ENCODE measurements at places on chromosomes 13 and 19.

DNA sequence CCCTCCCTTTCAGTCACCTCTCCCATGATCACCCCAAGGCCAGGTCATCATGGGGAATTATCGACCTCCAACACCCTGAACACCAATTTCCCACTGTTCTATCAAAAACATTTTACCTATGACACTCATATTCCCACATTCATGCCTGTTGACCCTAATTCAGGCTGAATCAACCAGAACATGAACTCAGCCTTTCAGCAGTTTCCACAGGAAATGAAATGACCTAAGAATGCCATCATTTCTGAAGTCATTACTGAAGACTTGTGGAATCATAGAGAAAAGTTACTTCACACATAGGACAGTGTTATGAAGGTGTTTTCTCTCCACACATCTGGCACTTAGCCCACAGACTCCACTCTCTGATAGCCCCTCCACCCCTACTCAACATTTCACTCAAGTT, 29.9 kb upstream of the FAM124A start:
- DNase-seq, result no peak

- no peak for DNase-seq
These were observed 535.1 kb upstream of the SLITRK1 start for GRCh38 chr13:84417416-84417815.

DNA sequence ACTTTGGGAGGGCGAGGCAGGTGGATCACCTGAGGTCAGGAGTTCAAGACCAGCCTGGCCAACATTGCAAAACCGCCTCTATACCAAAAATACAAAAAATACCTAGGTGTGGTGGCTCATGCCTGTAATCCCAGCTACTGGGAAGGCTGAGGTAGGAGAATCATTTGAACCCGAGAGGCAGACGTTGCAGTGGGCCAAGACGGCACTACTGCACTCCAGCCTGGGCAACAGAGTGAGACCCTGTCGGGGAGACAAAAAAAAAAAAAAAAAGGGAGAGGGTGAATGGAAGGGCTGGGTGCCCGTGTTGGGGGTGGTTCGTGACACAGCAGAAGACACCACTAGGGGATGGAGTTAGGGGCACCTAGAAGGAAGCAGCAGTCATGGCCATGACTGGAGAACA, 10.8 kb downstream of the CFD start:
- no peak for DNase-seq

- no peak for DNase-seq
These were observed 1.5 kb downstream of the FAM124A start for GRCh38 chr13:51223560-51224270.

DNA sequence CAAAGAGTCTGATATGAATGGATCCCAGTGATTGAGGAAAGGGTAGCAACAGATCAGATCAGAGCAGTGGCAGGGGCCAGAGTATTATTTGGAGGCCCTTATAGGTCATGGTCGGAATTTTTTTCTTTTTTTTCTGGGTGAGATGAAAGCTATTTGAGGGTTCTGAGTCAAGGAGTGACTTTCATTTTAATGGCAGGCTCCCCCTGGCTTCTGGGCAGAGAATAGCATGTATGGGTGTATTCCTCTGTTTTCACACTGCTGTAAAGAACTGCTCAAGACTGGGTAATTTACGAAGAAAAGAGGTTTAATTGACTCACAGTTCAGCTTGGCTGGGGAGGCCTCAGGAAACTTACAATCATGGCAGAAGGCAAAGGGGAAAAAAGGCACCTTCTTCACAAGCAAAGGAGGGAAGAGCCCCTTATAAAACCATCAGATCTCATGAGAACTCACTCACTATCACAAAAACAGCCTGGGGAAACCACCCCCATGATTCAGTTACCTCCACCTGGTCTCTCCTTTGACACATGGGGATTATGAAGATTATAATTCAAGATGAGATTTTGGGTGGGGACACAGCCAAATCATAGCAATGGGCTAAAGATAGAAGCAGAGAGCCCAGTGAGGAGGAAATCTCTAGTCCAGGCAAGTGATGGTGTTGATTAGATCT, 3.0 kb upstream of the SLC6A16 start:
- no peak for DNase-seq

GRCh38 chr19:17091758-17092333, 16.3 kb downstream of the MYO9B start:
- DNase-seq, result no peak

DNA sequence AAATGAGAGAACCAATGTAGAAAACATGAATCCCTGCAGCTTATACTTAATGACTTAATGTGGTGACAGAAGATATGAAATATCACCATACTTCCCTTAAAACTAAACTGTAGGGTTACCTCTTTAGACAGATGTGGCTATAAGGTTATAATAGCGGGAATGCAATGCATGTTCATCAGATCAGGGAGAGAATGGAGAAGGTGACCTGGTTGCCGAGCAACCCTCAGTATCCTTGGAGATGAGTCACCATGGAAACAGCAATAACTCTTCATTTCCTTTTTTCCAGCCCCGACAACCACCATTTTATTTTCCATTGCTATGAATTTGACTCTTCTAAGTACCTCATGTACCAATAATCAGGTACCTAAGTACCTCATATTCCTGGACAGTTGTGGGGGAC, 28.0 kb upstream of the ZNF835 start:
- no peak for DNase-seq

DNA sequence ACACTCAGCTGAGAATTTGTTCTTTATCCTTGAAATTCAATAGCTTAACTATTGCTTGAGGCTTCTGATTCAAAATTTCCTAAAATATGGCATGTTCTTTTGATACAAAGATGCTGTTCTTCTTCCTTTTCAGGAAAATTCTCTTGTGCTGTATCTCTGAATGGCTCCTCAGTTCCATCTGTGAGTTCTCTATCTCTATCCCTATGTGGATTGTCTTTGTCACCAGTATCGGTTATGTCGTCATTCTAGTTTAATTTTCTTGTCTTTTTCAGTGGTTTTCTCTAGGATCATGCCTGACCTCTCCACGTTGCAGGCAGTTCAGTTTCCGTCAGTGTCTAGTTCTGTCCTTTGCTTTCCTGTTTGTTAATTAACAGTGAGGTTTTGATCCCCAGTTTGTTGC, 104.6 kb upstream of the GJB6 start:
- DNase-seq, result no peak

DNA sequence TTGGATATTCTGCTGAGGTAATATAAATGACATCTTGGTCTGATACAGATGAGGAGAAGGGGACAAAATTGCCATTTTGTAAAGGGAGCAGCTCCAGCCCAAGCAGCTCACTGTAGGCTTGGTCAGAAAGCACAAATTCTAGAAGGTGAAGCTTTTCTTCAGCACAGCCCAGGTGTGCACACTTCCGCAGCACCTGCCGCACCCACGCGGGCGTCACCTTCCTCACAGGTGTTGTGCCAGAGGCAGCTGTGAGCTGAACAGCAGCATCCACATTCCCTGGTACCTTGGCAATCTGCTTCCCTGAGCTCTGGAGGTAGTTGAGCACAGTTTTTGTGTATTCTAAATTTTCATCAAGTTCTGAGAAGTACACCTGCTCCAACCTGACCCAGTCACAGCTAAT, 79.0 kb downstream of the SACS start:
- DNase-seq, result no peak

DNA sequence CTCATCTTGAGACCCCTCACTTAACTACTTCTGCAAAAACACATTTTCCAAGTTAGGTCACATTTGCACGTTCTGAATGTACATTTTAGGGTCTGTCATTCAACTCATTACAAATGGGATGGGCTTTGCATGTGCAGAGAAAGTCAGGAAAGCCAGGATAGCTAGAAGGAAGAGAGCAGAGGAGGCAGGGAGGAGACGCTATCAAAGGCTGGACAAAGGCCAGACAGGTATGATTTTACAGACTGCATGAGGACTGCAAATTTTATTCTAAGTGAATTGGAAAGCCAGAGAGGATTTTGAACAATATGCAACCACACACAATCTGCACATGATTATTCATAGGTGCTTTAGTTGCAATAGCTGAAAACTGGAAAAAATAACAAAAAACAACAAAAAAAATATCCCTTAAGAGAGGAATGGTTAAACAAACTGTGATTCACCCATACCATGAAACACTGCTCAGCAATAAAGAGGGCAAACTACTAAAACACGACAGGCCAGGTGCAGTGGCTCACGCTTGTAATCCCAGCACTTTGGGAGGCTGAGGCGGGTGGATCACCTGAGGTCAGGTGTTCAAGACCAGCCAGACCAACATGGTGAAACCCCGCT, 21.1 kb downstream of the SYDE1 start:
- no peak for DNase-seq

GRCh38 chr19:6833166-6833790, 54.1 kb upstream of the ADGRE1 start:
- DNase-seq, result no peak

- no peak for DNase-seq
These were observed 118.9 kb upstream of the UBL3 start for GRCh38 chr13:29969286-29969685.

DNA sequence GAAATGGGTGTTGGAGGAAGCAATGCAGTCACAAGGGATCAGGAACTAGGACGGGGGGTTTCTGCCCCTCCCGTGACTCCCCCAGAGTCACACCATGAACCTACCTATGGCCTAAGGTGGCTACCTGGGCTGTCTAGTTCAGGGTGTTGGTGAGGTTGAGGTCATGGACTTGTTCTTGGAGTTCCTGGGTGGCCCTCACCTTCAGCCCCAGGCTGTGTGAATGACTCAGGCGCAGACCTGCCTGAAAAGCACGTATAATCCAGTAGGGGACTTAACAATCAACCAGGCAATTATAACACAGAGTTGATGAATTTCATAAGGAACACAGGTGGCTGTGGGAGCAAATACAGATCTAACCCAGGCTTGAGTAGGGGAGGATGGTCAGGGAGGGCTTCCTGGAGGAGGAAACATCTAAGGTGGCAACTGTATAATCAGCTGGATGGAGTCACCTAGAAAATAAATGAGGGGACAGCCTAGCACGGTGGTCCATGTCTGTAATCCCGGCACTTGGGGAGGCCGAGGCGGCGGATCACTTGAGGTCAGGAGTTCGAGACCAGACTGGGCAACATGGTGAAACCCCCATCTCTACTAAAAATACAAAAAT, 25.6 kb upstream of the ADGRE1 start:
- no peak for DNase-seq

DNA sequence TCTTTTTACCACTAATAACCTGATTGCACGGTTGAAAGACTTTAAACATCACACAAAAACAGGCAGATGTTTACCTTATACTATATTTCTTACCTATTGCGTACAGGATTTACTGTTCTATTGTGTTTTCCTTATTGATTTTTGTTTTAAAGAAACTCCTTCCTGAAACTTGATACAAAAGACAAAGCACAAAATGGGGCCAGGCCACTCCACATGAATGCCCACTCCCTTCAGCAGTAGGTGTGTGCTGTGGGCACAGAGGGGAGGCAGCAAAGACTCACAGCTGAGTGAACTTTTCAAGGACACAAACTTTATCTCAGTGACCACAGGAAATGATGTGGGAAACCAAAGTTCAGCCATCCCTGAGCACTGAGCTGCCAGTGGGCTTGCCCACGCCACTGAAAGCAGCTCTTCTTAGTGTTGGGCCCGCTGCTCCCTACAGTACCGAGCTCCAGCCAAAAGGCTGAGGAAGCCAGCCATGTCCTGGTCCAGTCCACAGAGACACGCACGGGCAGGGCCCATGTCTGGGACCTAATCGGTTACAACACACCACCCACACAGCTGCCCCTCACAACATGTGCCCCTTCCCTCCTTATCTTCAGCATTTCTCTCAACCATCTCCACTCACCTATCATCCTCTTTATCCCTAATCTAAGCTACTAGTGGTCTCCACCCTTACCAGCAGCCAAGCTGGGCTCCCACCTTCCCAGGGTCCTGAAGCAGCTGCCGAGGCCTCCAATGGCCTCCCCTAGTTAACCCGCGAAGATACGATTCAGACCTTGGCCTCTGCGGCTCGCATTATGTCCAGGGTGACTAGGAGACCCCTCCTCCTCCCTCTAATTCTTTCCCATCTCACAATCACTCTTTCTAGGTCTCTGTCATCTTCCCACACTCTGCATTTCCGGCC, 39.5 kb downstream of the ATP7B start:
- DNase-seq, result no peak

DNA sequence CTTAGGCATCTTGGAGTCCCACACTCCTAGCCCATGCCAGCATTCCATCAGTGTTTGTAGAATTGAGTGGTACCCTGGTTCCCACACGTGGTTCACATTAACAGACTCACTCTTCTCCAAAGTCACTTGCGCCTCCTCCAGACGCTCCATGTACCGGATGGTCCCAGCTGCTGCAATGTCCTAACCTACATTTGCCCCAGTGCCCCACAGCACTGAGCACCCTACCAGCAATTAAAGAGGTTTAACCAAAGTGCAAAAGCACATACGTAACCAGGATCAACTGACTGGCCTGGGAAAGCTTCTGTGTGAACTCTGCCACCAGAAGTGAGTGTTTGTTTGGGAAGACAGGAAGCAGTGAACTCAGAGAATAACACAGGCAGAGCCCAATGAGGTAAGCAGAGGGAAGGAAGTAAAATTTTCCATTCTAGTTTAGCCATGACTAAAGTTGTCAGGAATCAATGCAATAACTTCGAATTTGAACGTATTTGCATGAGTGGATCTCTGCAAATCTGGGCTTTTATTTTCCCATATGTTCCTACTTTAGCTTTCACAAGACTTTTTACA, 7.3 kb upstream of the MEDAG start:
- no peak for DNase-seq

DNA sequence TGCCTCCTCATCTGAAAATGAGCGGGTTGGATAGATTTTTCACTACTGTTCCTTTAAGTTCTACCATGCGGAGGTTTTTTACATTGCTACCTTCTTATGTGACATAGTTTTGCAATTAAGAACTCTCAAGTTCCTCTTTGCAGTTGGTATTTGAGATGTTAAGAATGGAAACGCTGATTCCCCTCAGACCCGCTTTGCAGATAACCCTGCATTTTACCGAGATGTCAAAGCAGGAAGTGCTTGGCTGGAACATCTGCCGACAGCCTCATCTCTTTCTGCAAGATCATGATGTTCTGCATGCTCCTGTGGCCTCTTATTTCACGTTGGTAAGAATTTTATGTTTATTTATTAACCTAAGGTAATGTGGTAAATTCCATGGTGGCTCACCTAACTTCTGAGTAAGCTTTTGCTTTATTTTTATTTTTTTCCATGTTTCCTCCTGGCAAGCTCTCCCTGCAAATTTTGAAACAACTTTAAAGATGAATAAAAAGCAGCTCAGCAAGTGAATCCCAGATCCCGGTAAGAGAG, 22.5 kb downstream of the PABPC3 start:
- DNase-seq, result no peak

- no peak for DNase-seq
These were observed 636 bp downstream of the SF3A2 start for GRCh38 chr19:2237051-2237868.
